ENCODE measurements at places on chromosomes 3 and 15. TPM values are rescaled to one million over a fixed set of nuclear protein-coding genes. Genes with fewer than 3 reads are reported as not detected.

PLA2G4B gene
- total RNA-seq, result 1.7 TPM

CHRD gene
- total RNA-seq, result not detected

NR2C2 gene
- 8.9 TPM for total RNA-seq

EPHA3 gene
- total RNA-seq, result not detected

QRICH1 gene
- total RNA-seq, result 53.3 TPM

SH3GL3 gene
- total RNA-seq, result 0.23 TPM

MME gene
- total RNA-seq, result 2.9 TPM

SAMMSON gene
- not detected for total RNA-seq

ARGFX gene
- total RNA-seq, result not detected

ABHD2 gene
- total RNA-seq, result 23.8 TPM

ADAMTS17 gene
- 0.86 TPM for total RNA-seq

SUCNR1 gene
- not detected for total RNA-seq

ULK3 gene
- 18.7 TPM for total RNA-seq

CFAP44 gene
- total RNA-seq, result 0.16 TPM

BRPF1 gene
- 8.9 TPM for total RNA-seq

FANCD2OS gene
- not detected for total RNA-seq

GNAT1 gene
- total RNA-seq, result not detected

KLHL18 gene
- 13.8 TPM for total RNA-seq

RGMA gene
- 0.55 TPM for total RNA-seq
